GM12892 (cell line): ENCODE measurements at places on chromosomes 2 and 18.

DNA sequence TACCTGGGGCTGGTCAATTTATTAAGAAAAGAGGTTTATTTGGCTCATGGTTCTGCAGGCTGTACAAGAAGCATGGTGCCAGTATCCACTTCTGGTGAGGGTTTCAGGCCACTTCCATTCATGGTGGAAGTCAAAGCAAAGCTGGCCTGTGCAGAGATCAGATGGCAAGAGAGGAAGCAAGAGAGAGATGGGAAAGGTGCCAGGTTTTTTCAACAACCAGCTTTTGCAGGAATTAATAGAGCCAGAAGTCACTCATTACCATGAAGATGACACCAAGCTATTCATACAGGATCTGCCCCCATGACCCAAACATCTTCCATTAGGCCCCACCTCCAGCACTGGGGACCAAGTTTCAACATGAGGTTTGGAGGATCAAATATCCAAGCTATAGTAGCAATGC lies 56.8 kb upstream of the ST3GAL5 start:
- DNase-seq, result no peak

- DNase-seq, result no peak
Observed at GRCh38 chr2:136770384-136770783, 5.0 kb downstream of the THSD7B start.

- DNase-seq, result no peak
Observed at GRCh38 chr2:218691234-218691633, 19.3 kb downstream of the STK36 start.

GRCh38 chr2:8583400-8584173 lies 98.3 kb upstream of the ID2 start:
- DNase-seq, result peak; percentile 83

- no peak for DNase-seq
Observed at GRCh38 chr2:191304939-191305875, 60.0 kb downstream of the MYO1B start.

DNA sequence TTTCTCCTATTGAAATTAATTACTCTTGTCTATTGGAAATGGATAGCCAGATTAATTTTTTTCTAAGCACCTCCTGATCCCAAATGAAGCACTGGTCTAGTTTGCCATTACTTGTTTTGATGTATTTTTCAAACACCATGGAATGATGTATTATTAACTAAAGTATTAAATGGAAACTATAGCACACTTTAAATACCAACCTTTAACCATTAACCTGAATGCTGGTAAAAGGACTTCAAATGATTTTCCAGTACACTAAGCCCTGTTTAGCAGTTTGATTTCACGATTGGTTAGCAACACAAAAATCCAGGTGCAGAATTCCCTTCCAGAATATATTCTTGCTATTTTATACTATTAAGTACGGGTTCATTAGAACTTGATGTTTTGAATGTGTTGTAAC lies 37.3 kb downstream of the COL4A3 start:
- DNase-seq, result no peak

DNA sequence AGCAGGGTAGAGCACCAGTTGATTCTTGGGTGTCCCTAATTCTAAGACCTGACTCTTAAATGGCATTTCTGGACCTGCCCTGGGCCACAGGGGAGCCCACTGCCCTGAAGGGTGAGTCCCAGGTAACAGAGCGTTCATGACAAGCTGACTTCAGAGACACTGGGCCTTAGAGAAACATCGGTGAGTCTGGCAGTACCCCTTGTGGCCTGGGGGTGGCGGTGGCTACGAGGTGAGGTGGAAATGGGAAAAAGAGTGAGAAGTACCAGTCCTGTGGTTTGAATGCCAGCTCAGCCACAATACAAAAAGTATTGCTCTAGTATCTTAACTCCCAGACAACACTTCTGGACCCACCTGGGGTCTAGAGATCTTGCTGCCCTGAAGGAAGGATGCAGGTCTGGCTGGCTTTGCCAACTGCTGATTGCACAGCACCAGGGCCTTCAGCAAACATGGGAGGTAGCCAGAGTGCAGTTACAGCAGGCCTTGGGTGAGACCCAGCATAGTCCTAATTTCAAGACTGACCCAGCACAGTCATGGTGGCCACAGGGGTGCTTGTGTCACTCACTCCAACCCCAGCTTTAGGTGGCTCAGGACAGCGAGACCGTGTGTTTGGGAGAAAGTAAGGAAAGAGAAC lies 44.5 kb downstream of the USP34 start:
- DNase-seq, result peak; percentile 44
